Stimulated activated CD8-positive, alpha-beta memory T cell treated with anti-CD3 and anti-CD28 coated beads, Interleukin-7, amount 100 ng/mL, for 48 hours (primary cell): ENCODE measurements at places on chromosomes 1 and 21.

- DNase-seq = no peak
These were observed 15.8 kb upstream of the HSPG2 start for GRCh38 chr1:21952786-21953520.

DNA sequence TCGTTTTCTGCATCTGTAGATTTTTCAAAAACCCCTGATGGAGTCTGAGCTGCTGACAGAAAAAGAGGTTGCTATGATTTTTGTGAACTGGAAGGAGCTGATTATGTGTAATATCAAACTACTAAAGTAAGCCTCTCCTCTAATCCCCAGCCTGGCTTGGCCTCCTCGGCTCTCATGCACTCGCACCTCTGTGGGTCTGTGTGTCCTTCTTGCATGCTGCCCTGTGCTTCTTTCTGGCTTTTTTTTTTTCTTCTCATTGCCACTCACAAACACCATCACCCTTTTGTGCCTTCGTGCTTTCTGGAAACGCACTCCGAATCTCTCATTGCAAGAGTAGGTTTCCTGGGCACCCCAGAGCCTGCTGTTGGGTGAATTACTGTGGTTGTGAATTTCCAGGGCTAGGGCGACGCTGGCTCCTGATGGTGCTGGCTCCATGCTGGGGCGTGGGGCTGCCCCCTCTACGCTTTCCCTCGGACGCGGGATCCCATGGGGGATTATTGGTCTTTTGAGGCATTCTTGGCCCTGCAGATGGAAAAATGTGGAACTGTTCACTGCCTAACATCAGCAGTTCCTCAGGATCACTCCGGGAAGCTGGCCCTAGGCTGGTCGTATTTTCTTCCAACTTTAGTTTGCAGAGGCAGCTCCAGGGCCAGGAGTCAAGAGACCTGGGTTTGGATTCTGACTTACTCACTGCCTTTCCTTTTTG lies 56.8 kb downstream of the ATP5PO start:
- DNase-seq = no peak

DNA sequence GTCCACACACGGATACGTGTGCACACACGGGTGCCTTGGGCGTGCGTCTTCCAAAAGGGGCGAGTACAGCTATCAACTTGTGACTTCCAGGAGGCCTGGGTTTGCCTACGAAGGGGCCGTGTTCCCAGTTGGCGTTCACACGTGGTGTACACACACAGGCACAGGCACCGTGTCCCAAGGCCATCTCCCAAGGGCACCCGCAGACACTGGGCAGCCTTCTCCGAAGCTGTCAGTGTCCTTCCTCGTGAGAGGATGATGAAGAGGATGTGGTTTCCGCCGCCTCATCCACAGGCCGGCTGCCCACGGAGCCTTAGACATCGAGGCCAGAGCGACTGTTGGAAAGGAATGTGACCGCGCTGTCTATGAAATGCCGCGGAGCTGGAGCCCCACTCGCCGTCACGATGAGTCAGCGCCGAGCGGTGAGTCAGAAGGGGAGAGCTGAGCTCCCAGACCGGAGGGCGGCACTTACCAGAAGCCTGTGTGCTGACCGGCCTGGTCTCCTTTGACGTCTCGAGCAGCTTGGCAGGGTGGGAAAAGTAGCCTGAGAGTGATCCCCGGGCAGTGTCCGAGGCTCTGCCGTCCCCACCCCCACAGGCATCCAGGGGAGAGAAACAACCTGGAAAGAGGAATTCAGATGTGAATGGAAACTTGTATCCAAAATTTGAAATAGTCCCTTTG lies 141.4 kb upstream of the ARHGEF16 start:
- DNase-seq = peak; percentile 45

DNA sequence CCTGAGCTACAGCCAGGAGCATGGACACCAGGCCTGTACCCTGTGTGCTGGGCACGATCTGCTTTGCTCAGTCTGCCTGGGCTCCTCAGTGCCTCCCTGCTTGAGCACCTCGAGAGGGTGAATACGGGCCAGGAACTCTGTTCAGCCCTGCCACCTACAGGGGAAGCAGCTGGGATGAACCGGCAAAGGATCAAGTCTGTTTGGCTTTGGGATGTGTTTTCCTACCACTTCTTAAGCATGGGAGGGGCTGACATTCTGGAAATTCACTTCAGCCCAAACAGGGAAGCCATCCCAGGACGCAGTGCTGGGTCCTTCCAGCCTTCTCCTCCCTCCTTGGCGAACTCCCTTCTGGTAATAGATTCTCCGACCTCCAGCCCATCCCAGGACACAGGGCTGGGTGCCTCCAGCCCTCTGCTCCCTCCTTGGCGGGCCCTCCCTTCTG lies 55.8 kb upstream of the SELENON start:
- DNase-seq = no peak

DNA sequence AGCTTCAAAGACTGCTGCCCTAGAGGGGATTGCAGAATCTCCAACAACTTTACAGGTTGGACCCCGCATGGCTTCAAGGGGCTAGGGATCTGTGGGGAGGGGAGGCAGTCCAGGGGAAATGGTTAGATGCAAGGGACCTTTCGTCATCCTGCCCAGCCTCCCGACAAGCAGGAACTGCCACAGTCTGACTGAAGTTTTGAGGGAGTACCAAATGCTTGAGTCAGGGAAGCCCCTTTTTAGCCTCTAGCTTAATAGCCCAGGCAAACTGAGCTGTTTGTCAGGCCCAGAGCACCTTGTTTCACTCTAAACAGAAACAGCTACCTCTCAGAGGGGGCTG lies 1.1 kb downstream of the TOR3A start:
- DNase-seq = no peak
